ENCODE measurements at places on chromosomes 2 and 18.

GRCh38 chr2:98027538-98027937, 31.8 kb upstream of the TMEM131 start:
- no peak for DNase-seq

DNA sequence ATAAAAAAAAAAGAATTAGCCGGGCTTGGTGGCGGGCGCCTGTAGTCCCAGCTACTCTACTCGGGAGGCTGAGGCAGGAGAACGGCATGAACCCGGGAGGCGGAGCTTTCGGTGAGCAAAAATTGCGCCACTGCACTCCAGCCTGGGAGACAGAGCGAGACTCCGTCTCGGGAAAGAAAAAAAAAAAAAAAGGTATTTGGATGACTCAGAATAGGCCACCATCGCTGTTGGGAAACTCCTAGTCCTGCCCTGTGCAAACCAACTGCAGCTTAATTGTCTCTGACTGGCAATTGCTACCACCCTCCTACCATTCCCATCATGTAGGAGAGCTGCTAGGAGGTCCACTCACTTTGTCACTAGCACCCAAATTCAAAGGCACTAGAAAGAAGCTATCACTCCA, 43.5 kb downstream of the ATP8B1 start:
- DNase-seq = no peak

- no peak for DNase-seq
Observed at GRCh38 chr2:196918927-196919326, 7.6 kb downstream of the PGAP1 start.

DNA sequence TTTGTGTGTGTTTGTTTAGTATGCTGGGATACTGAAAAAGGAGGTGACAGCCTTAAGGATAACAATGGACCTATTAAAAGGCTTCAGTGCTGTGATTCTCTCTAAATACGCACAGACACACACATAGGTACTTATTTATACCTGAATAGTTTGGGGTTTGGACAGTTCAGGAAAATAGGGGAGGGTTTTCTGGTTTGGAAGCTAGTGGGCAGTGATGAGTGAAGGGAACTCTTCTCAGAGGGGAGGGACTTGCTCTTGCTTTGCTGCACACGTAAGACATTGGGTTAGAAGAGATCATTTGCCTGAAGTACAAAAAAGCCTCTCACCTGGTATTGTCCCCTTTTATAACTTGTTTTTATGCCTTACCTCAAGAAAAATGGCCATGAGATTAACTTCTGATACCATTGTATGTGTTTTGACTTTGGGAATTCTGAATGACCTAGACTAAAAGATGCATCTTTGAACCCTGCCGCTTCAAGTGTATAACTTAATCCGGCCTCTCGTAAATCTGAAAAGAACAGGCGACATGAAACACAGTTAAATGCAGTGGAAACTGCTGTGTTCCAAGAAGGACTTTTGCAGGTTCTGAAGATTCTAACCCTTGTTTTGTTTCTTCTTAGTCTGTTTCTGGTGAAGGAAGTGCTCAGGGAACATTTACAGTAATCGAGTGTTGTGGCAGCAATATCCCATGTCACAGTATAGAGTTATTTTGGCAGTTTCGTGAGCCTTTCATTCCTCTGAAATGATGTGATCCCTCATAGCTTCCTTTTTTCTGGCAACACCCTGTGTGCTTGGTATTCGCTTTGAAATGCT, 2.5 kb downstream of the CRIM1 start:
- no peak for DNase-seq

GRCh38 chr2:218375212-218375611, 6.9 kb upstream of the SLC11A1 start:
- no peak for DNase-seq

GRCh38 chr2:145085612-145086011, 565.7 kb upstream of the ZEB2 start:
- no peak for DNase-seq

DNA sequence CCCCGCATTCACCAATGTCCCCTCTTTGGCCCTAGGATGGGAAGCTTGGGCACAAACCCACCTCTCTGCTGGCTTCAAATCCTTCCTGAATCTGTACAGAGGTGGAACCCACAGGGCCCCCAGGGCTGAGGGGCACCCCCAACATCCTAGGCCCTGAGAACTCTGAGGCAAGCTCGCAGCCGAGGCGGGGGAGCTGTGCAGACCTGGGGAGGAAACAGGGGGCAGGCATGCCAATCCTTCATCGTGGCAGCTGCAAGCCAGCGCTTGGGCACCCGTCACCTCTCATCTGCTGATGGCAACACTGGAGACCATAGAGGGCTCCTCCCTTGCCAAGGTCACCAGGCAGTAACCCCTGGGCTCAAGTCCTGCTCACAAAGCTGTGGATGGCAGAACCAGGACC, 10.8 kb downstream of the ECEL1 start:
- DNase-seq = no peak

DNA sequence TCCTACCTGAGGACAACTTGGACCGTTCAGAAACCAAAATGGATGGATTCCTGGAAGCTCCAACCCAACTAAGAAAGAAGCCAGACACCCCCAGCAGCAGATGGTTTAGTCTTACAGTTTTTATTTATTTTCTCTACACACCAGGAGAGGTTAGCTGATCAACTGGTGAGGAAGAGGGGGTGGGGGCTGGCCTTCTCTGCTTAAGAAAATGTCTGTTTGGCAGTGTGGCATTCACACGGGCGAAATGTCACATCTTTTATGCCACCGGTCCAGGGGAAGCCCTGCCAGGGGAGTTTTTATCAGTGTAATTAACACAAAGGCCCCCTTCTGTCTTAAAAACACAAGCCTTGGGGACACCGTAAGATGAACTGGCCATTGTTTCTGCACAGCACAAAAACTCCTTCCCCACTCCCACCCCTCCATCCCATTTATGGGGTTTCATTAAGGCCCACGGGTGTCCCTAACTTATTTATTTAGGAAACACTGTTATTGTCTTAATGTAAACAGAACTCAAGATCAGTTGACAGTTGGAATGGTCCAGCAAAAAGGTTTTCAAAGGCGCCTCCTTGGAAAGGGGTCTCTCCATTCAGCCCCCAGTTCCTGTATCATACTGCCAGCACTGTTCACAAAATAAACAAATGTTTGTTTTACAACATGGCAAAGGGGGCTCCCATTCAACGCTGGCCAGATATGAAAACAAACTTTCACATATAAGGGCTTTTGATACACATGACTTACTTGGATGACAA, 217.0 kb downstream of the C1D start:
- DNase-seq = no peak

DNA sequence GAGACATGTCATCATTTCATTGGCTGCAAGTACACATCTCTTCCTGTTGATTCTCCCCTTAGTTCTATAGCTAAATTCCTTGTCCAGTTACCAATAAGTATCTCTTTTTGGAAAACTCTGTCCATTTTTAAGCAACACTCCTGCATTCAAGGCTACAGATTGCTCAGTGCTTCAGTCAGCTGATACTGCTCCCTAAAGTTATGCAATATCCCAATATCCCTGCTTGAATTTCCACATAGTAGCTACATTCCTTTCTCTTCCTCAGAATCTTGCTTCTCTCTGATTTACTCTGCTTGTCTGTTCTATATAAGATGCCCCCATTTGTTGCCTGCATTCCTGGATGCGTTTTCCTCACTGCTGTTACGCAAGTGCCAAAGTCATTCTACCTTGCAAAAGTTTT, 109.8 kb downstream of the PARD3B start:
- no peak for DNase-seq

GRCh38 chr2:86271248-86271647, 66.2 kb downstream of the REEP1 start:
- no peak for DNase-seq

DNA sequence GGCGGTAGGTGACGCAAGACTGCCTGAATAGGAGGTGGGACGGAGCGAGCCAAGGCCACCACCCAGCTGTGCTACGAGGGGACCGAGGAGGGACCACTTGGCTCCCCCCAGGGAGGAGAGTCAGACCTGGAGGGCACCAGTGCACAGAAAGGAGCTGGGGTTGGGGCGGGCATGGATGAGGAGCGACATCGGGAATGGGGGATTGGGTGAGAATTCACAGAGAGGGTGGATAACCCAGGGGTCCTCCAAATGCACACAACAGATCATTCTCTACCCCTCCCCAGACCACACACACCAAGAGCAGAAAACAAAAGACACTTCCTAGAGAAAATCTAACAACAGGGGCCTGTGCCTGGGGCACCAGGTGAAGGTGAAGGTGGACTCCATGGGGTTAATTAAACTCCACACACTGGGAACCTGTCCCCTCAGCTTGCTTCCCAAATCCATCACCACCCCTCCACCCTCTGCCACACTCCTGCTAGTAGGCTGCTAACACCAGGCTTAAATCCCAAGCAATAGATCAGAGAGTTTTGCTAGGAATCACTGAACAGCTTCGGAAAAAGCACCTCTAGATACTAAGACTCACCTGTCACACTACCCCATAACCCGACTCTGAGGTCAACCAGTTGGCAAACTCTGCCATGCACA, 274.6 kb downstream of the EIPR1 start:
- DNase-seq = no peak

GRCh38 chr2:74860521-74860920, 26.6 kb downstream of the HK2 start:
- no peak for DNase-seq

All from activated CD4-positive, alpha-beta T cell treated with anti-CD3 and anti-CD28 coated beads for 24 hours (primary cell).